ENCODE measurements at places on chromosomes 2 and 18.

DNA sequence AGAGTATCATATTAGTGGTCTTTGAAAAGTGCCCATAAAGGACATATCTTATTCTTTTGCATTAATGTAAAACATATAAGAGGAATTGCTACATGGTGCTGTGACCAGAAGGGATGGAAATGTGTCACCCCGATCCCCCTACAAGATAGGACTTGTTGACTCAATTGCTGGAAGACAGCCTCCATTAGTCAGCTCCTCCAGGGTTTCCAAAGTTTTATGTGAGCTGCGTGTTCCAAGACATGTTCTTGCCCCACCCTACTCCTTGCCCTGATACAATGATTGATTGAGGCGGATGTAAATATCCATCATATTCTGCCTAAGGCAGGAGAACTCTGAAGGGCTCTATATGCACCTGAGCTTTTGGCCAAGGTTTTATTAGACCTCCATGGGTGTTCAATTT is 541.0 kb upstream of the ZEB2 start:
- no peak for DNase-seq

DNA sequence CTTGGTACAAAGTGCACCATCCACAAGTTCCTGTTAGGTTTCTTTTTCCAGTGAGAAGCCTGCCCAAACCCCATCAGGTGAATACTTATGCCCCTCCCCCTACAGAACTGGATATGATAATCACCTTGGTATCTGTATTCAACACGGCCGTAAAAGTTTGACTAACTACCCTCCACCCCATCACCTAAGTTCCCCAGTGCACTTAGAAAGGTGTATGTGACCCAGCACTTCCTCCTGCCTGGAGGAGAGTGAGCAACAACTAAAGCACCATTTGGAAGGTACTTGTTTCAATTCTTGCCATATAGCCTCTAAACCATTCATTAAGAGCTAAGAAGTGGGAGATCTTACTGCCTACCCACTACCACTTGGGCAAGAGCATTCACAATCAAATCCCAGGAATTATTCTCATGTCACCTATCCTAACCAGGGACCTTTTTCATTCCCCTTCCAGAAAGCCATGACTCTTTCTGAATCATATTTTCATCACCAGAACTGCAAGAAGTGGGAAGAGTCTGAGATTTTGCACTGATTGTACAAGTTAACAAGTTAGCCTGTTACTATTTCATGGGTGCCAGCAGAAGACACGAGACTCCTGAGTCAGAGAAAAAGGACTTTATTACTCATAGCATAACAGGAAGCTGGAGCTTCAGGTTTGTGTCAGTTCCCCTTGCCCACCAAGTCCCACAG is 53.5 kb upstream of the NDUFV2 start:
- DNase-seq = no peak

GRCh38 chr2:240302933-240303595 is 132.4 kb upstream of the GPC1 start:
- no peak for DNase-seq

- DNase-seq = peak; percentile 28
Measured at GRCh38 chr2:119064567-119064966, 94.0 kb downstream of the C1QL2 start.

GRCh38 chr2:82062463-82062862 is 1757.9 kb upstream of the LRRTM1 start:
- DNase-seq = no peak

DNA sequence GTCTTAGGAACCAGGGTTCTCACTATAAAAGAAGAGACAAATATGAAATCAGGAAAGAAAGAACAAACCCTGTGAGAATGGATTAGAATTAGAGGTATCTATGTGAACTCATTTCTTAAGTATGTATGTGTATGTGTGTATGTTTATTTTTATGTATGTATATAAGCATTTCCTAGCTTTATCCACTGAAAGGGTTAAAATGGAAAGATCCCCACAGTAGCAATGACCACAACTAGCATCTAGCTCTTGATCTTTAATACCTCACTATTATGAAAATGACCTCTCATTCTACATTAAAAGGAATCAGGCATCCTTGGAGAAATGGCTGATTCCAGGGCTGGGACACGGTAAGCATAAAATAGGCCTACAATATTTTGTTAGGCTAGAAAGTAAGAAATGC is 31.6 kb downstream of the RTN4 start:
- DNase-seq = no peak

GRCh38 chr2:31207790-31208189 is 9.5 kb downstream of the CAPN14 start:
- no peak for DNase-seq

GRCh38 chr18:36294031-36294430 is 3.5 kb upstream of the FHOD3 start:
- DNase-seq = no peak

DNA sequence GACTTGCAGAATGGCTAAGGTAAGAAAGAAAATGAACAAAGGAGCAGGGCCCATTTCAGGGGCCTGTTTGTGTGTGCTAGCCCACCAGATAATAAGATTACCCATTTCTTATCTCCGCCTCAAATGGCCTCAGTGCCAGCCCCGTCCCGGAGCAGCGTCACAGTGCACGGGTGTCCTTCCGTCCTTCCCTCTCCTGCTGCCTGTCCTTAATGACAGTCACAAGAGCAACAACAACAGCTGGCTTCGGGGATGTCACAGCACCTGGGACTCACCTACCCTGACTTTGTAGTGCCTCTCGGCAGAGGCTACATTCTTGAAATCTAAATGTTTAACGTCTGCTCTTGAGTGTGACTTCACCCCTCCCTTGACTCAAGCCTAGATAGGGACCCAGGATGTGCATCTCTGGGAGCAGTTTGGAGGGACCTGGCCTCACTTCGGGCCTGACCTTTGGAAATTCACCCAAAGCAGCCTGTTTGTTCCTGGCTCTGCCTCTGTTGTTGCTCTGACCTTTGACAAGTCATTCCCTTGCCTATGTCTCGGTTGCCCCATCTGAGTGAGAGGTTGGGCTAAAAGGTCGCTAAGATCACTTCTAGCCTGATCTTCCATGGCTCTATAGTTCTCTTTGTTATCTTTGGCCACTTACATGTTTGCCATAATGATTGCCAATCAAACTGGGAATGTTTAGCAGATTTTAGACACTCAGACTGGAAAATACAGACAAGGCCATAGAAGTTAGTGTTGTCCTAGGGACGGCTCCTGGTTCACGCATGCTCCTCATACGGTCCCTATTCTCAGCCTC is 122.5 kb downstream of the KLHL29 start:
- no peak for DNase-seq

GRCh38 chr2:83233326-83233725 is 1225.8 kb downstream of the SUCLG1 start:
- DNase-seq = no peak

- no peak for DNase-seq
Measured at GRCh38 chr18:78782951-78783563, 196.6 kb upstream of the SALL3 start.

GRCh38 chr2:172578860-172579512 is 23.1 kb downstream of the PDK1 start:
- peak; percentile 37 for DNase-seq

- no peak for DNase-seq
Measured at GRCh38 chr18:7307030-7307429, 76.1 kb downstream of the LRRC30 start.

DNA sequence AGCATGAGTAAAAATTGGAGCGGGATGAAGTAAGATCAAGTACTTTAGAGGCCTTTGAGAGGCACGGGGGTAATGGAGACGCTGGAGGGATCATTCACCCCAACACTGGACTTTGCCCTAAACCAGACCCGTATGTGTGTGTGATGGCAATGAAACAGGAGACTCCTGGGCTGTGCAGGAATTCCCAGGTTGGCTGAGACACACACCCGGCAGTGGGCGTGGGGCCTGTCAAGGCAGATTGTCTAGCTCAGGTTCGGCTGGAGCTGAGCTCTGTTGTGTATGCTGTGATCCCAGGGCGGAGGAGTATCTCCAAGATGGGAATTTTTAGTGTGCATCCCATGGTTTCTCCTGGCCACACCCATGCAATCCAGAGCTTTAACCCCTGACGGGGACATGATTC is 83.2 kb upstream of the MC2R start:
- DNase-seq = no peak

All from OCI-M1 (cell line).